ENCODE measurements at places on chromosomes 4 and X.

DNA sequence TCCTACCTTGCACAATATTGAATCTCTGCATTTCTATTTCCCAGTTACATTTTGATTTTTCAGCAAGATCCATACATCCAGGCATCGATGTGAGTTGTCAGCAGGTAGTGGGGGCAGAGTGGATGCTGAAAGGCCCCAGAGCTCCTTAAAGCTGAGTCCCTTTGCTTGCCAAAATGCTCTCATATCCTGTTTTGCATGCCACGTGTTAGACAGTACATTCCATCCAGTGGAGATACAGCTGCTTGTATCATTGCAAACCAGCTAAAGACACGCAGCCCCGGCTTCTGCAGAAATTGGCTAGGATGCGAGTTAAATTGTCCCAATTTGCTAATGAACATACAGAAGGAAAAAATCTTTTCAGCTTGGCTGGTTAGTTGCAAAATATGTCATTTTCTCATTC lies 179.6 kb upstream of the MXRA5 start:
- DNase-seq = no peak

DNA sequence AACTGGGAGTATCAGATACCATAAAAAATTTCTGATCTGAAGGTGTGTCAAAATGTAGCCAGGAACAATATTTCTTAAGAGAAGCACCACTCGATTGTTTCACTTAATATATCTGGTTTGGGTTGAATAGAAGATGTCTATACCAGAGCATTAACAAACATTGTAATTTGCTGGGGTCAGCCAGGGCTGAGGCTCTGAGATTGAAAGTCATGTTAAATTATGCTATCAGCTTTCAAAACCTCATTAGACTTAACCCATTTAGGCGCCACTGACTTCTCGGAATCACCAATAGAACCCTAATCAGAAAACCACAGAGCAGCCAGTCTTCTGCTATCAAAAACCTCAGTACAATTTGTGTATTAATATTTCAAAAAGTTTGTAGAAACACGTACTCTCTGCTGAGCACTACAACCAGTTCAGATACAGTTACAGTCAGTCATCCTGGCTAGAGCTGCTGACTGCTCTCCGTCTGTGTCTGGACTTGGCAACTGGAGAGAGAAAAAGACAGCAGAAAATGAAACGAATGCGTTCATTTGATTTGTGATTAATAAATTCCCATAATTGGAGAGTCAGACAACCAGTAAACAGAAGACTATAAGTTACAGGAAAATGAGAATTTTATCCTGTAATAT lies 848.6 kb upstream of the PABPC4L start:
- no peak for DNase-seq

DNA sequence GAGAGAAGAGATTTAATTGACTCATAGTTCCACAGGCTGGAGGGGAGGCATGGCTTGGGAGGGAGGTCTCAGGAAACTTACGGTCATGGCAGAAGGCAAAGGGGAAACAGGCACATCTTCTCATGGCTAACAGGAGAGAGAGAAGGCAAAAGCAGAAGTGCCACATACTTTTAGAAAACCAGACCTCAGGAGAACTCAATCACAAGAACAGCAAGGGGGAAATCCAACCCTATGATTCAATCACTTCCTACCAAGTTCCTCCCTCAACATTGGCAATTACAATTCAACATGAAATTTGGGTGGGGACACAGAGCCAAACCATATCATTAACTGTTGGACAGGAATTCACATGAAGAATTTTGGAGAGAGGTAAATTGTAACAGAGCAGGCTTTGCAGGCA lies 485.3 kb upstream of the PITX2 start:
- DNase-seq = no peak

DNA sequence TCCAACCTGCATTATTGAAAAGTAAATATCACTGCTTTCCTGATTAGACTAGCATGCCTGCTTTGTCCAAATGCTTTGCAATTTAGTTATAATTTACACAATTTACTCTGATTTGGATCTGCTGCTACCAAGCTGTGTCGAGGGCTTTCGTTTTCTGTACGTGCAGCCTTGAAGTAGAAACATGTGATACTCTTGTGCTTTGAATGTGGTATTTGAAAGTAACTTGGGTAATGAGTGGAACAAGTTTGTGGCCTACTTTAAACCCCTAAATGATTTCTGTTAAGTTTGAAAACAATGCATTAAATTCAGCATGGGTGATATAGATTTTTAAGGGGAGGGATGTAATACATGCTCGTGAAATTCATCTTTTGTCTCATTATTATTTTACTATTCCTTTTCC lies 240.7 kb downstream of the IQCM start:
- DNase-seq = no peak

- no peak for DNase-seq
These were observed 5.7 kb upstream of the JADE1 start for GRCh38 chr4:128803783-128804182.

DNA sequence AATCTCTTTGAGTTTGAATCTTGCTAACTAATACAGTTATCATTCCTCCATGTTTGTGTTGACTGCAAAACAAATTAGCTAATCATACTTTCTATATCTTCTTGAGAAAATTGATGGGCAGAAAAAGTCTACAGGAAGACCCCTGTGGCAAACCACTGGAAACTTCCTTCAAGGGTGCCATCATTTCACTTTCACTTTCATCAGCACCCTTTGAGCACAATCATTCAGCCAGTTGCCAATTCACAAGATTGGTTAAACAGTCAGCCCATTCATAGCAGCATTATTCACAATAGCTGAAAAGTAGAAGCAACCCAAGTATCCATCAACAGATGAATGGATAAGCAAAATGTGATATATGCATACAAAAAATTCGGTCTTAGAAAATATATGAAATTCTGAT lies 101.5 kb downstream of the CCDC160 start:
- DNase-seq = no peak

DNA sequence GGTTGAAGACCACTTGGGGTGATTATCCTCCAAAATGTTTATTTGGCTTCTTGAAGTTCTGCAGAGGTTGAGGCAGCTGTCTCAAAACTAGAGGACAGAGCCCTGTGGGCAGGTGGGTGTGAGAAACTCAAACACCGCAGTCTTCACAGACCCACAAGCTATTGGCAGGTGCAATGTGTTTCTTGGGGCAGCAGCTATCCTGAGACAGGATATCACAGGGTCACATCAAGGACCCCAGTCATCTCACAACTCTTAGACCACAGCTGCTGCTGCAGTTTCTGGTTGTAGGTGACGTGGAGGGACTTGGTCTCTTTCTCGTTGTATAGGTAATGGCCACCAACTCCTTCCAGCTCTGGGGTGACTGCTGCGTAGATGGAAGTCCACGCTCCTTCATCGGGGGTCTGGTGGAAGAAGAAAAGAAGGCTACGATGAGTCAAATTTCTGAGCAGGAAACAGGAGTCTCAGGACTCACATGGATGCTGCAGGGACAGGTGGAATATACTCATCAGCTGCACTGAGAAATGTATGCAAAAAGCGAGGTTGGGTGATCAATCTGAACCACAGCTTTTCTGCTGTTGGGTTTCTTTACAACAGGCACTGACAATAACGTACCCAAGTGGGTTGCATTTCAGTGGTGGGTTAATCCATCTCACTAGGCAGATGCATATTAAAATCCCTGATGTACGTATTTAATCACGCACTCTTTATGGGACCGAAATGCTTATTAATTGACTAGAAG lies 279.8 kb downstream of the DHRSX start:
- no peak for DNase-seq

GRCh38 chr4:80255329-80256095 lies 11.0 kb upstream of the FGF5 start:
- DNase-seq = no peak
